ENCODE measurements at places on chromosomes 2 and 18. TPM values are rescaled to one million over a fixed set of nuclear protein-coding genes. Genes with fewer than 3 reads are reported as not detected.

DNA sequence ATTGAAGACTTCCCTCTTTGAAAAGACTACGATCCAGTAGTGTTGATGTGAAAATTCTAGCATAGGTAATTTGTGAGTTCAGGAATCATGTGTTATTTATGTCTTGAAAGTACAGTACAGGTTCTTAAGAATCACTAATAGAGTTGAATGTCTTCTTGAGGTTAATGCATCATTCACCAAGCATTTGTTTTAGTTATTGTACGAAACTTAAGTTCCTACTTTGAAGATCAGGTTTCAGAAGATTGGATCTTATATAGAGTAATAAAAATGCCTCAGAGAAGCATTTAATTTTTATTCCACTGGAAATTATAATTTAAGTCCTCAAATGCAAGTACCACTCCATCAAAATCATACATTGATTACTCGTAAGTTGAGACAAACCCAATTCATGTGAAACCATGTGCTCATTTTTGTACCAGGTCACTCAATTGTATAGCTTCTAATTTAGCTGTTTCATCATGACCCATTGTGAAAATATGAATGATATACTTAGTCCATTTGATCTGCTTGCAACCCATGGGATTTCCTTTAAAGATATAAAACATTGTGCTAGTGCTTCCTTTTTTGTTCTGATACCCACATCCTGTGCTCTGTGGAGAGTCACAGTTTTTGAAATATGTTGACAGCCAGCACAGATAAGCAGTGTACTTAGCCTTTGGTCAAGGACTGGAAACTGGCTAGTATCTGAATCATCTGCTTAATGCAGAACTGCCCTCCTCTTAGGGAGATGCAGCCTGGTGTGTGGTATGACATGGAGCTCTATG lies 22.5 kb upstream of the RAB27B start:
- H3K27ac ChIP-seq = peak overlapping the region; percentile 40
- H3K36me3 ChIP-seq = no peaks in the 10 kb centered on the region
- H3K4me3 ChIP-seq = no peak overlapping the region
- no peaks in the 10 kb centered on the region for H3K27me3 ChIP-seq
- H3K4me1 ChIP-seq = peaks cover 4% of the 10 kb centered on the region
- no peak for DNase-seq

DNA sequence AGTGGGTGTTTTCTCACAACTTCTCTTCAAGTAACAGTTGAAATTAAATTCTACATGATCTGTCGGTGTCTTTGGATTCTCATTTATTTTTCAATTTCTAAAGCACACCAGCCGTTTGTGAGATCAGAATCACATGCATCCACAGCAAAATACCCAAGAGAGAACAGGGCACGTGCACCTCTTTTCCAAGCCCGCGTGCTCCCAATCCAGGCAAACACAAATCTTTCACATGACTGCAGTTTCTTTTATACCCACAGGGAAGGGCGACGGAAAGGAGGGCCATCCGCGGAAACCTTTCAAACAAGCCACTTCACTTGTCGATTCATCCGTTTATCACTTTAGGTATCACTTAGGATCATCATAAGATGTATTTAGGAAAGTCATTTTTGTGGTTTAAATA lies 13.0 kb upstream of the DAPL1 start:
- no peaks in the 10 kb centered on the region for H3K36me3 ChIP-seq
- H3K27me3 ChIP-seq = no peaks in the 10 kb centered on the region
- no peak overlapping the region for H3K4me3 ChIP-seq

- no peaks in the 10 kb centered on the region for H3K27me3 ChIP-seq
- H3K4me3 ChIP-seq = no peak overlapping the region
- no peak for DNase-seq
- H3K27ac ChIP-seq = no peak overlapping the region
These were observed 41.9 kb downstream of the TAF1B start for GRCh38 chr2:9885036-9885684.

GRCh38 chr18:24992491-24992890 lies 359.5 kb downstream of the ZNF521 start:
- H3K4me1 ChIP-seq = no peaks in the 10 kb centered on the region
- DNase-seq = no peak
- H3K36me3 ChIP-seq = no peaks in the 10 kb centered on the region
- H3K4me3 ChIP-seq = no peak overlapping the region

BCL2 gene
- total RNA-seq = 33.4 TPM

CLK1 gene
- 1,070 TPM for total RNA-seq

SIGLEC15 gene
- not detected for total RNA-seq

PROM2 gene
- total RNA-seq = 0.64 TPM

SETBP1 gene
- 36.0 TPM for total RNA-seq

Data from natural killer cell (primary cell).